ENCODE measurements at places on chromosomes 7 and 10.

DNA sequence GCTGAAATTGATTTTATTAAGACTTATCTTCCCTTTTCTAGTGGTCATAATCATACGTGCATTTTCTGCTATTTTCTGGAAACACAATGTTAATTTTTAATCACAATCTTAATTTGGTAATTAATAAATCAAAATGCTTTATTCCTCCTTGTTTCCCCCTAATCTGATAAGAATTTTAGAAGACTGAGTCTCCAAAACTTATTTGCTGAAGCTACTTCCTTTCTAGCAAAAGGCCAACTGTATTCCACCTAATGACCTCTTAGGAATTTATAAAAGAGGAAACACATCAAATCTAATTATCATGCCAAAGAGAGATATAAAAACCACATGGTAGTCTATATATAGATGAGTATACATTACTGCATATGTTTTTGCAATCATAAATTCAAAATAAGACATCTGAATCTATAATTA, 140.6 kb downstream of the GNAI1 start:
- no peak for DNase-seq

- DNase-seq: no peak
Observed at GRCh38 chr10:30531751-30532530, 97.6 kb downstream of the LYZL2 start.

- DNase-seq: no peak
Observed at GRCh38 chr10:75000748-75001321, 110.6 kb upstream of the SAMD8 start.

GRCh38 chr10:113980408-113981087, 63.1 kb upstream of the ADRB1 start:
- DNase-seq: no peak

DNA sequence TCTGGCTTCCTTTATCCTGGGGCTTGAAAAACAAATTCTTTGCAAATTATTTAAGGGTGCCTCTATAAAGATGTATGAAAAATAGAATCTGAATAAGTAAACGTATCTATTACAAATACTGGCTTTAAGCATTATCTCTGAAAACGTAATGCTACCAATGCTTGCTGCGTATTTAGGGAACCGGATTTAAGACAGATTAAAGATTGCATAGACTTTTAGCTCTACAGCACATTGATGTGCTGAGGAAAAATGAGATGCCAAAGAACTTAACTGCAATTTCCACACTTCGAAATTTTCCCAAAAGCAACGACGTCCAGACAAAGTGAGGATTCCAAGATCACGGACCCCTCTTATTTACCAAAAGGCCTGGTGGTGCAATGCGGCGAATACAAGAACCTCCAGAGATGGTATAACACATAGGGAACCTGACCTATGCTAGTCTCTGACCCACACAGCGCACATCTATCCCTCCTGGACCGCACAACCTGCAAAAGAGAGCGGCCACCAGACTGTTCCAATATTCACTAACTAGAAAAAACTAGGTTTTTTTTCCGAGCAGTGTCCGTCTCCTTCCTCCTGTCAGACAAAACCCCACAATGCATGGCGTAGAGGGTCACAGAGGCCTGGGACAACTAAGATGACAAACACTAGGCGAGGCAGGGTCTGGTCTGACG, 34.3 kb upstream of the PHF14 start:
- DNase-seq: no peak

DNA sequence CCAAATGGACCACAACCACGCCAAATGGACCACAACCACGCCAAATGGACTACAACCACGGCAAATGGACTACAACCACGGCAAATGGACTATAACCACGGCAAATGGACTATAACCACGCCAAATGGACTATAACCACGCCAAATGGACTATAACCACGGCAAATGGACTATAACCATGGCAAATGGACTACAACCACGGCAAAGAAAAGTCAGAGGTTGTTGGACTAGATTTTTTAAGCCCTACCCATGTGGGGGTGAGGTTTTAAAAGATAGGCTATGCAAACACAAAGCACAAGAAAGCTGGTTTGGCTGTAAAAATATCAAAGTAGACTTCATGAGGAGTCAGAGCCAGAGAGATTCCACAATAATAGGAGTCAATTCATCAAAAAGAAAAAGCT, 55.8 kb downstream of the NCAPG2 start:
- no peak for DNase-seq

DNA sequence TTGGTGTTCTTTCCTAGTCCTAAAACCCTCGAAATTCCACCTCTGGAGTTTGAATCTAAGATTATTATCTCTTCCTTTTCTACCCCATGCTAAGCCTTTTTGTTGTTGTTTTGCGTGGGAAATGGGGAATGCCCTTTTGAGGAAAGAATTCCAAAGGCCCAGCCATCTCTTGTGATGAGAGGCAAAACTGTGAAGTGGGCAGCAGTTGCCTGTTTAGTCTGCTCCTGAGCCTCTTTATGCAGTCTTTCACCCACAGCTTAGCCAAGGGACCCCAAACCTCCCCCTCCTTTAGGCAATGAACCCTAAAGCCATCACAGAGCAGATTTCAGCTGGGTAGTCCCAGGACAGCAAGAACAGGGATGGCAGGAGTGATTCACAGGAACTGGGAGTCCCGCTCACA, 95.5 kb downstream of the DNMBP start:
- no peak for DNase-seq

DNA sequence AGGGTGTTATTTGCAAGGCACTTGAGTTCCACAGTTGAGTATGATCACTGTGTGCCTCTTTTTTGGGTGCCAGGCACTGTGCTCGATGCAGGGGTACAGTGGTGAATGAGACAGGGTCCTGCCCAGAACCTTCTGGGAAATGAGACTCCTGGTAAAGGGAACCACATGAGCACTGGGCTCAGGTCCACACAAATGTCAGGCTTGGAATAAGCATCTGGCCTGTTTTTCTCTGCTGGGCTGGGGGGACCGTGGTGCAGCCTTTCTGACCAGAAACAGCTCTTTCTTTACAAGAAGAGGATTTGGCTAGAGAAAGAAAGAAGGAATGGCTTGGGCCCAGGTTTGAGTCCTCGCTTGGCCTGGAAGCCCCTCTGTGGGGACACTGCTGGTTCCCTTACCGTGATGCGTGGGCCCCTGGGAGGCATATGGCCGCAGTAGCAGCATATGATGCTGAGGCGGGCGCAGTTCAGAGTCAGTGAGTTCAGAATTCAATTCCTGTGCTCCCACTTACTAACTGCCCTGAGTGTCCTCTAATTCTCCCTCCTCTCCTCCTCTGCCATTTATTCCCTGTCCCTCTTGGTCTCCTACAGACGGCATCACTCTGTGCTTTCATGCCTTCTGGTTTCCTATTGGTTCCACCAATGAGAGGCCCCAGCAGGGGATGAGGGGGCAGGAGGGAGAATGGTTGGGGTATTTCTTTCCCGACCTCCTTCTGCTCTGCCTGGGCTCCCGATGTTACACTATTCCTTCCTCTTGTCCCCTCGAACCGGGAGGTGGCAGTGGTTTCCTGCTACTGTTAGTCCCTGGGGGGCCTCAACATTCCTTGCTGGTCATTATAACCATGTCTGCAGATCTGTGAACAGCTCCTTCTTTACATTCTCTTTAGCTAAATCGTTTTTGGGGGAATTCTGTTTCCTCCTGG, 9.6 kb upstream of the KCP start:
- DNase-seq: no peak

DNA sequence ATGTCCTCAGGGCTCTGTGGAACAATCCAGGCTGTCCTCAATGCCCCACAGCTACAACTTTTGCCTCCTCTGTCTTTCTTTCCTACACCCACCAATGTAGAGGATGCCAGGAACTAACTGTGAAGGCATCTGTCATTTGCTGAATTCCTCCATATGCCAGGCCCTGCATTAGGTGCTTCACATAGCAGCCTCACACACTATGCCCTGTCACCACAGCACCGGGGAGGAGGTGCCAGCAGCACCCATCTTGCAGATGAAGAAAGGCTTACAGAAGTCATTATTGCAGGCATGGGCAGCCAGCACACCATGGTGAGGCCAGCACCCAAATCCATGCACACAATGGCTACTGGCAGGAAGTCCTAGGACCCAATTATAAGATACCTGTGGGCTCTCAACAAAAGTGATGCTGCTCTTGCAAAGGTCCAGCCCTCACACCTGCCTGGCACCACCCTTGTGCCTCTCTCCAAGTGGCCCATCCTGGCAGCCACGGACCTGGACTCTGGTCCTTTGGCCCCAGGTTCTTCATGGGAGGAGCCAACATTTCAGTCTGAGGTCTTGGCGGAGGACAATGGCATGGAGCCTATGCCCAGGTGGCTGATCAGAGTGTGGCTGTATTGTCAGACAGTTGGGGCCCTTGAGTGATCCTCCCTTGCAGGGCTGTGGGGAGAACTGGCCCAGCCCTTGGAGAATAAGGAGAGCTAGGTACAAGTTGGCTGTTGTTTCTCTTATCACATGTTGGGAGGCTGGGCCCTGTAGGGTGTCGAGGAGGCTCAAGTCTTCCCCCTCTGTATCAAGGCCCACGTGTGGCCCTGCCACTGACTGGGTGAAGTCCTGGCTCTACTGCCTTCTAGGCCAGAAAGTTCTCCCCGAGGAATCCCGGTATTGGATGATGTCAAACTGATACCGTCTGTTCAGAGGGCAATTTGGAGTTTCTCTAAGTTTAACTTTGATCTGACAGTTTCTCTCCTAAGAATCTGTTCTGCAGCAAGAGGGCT, 14.4 kb upstream of the MYL7 start:
- no peak for DNase-seq

GRCh38 chr7:30351286-30351685, 66.9 kb downstream of the ZNRF2 start:
- DNase-seq: no peak

DNA sequence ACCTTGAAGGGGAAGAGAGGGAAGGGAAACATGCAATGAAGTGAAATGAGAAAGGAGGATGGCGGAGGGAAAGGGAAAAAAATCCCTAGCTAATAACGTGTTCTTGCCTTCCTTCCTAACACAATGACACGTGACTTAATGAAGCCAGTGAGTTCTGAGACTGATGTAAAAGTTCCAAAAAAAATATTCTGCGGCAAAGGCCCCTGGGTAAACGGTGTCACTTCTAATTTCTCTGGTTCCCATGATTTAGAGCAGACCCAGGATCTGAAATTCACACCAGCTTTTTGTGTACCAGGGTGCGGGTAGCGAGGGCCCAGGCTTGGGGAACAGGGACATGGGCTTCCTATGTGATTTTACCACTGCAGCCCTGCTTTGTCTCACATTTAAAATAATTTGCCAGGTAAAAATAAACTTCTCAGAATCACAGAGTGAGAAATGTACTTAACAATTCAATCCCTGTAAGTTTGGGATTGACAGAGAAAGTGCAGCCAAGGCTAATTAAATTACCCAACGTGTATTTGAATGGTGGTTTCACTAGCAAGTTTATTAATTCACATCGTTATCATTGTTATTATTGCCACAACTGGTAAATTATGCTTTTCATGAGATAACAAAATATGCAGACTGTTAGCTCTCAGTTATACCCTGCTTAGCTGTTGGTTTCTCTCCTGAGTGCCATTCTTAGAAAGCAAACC, 182.4 kb downstream of the SEM1 start:
- no peak for DNase-seq

DNA sequence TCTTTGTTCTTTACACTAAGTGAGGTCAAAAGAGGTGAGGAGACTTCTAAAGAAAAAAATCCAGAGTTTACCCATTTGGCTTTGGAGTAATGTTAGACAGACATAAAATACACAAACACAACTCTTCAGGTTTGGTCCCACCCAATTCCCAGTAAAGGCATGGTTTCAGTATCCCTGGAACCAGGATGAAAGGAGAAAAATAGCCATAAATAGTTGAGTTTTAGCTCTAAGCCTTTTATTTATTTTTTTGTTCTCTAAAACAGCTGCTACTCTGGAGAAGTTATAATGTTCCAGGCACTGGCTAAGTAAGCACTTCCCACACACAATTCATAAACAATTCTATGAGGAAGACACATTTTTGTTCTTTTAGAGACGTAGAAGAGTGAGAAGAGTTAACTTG, 4.0 kb downstream of the ABCB1 start:
- no peak for DNase-seq

GRCh38 chr10:16570731-16571130, 49.1 kb upstream of the C1QL3 start:
- peak; percentile 69 for DNase-seq

DNA sequence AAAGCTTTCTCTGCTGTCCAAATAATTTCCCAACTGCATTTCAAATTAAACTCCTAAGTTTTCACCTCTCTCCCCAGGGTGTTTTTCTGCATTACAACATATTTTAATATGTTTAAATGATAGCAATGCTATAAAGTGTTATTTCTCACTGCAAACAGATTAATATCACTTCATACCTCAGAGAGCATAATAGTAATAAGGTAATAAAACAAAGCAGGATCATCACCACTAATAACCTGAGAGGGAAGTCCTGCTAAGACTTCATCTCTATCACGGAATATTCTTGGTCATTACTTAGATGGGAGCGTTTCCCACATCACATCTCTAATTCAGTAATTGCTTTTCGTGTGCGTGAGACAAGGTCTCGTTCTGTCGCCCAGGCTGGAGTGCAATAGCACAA, 168.8 kb downstream of the PARD3 start:
- DNase-seq: no peak
